ENCODE measurements at places on chromosomes 16 and 17.

DNA sequence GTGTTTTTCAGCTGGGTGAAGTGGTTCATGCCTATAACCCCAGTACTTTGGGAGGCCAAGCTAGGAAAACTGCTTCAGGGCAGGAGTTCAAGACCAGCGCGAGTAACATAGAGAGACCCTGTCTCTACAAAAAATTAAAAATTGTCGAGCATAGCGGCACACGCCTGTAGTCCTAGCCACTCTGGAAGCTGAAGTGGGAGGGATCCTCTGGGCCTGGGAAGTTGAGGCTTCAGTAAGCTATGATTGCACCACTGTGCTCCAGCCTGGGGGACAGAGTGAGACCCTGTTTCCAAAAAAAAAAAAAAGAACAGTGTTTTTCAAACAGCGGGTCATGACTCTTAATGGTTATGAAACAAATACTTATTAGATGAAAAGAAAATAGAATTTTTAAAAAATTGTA, 2.3 kb upstream of the CYTH1 start:
- DNase-seq: no peak

DNA sequence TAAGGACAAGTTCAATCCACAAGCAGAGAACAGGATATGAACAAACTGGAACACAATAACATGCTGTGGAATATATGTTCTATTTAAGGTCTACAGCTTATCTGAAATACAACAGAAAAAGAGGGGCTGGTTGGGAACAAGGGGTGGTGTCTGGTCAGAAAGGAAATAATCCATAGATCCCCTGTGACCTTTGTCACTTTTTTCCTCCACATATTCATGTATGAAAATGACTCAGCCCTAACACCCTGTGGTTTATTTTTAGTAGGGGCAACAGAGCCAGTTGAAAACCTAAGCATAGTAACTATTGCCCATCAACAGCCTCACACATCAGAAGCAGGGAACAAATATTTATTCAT, 12.3 kb upstream of the SPAG9 start:
- no peak for DNase-seq

DNA sequence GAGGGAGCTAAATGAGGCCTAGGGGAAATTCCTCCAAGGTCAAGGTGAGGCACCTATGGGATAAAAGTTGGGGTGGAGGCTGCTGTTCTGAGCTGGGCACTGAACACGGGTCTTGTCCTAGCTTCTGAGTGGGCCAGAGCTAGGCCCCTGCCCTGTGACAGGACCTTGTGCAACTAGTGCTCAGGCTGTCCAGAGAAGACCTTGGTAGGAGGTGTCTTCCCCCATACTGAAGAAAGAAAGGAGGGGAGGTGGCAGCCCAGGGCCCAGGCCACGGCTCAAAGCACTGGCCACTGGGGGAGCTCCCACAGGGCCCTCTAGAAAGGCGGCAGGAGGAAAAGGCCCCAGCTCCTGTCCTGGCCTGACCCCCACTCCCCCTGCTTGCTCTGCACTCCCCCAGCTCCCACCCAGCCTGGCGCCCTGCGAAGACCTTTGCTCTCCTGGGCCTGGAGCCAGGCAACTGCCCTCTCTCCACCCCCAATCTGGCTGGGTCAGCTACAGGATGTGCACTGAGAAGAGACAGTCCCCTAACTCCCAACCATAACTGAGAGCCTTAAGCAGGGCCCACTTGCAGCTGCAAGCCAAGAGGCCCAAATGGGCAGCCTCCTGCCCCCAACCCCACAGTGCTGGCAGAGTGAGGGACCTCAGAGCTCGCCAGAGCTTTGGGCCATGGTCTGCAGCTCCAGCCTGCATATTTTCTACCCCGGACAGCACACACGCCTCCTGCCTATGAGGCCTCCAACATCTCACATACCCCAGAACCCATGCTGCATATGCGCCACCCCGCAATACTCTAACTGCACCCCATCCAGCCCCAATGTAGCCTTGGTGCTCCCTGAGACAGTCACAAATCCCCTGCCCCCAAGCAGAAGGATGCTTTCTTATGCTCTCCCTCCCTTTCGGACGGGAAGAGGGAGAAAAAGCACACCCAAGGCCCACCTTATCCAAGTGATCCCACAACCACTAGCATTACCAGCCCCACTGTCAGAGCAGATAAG, 15.3 kb downstream of the HSD11B2 start:
- DNase-seq: no peak

DNA sequence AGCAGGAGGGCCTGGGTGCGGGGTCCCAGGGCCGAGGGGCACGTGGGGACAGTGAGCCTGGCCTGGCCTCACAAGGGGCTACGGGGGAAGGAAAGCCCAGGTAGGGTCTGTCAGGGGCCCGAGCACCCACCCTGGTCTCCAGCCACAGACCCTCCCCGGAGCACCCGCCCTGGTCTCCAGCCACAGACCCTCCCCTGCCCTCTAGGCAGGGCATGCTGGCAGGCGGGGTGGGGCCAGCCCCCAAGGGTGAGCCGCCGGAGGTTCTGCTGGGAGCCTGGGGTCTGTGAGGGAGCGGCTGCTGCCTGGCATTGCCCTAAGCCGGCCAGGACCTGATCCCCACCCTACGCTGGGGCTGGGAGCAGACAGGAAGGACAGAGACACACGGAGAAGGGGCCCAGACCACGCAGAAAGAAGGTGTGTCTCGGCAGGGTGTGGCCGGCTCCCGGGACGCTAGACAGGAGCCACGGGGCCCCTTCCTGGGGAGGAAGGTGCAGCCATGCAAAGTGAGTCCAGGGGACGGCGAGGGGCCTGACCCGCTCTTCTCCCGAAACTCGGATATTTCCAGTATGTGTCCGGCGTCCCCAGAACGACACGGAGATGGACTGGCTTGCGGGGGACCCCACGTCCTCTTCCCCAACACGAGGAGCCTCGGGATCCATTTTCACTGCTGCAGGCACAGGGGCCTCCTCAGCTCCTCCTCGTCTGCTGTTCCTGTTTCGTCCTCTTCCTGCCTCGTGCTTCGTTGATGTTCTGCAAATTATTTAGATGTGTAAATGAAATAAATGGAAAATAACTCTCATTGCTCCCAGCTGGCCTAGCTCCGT, 15.5 kb downstream of the UTS2R start:
- no peak for DNase-seq

- no peak for DNase-seq
Observed at GRCh38 chr17:43880420-43880991, 26.8 kb downstream of the MPP2 start.

DNA sequence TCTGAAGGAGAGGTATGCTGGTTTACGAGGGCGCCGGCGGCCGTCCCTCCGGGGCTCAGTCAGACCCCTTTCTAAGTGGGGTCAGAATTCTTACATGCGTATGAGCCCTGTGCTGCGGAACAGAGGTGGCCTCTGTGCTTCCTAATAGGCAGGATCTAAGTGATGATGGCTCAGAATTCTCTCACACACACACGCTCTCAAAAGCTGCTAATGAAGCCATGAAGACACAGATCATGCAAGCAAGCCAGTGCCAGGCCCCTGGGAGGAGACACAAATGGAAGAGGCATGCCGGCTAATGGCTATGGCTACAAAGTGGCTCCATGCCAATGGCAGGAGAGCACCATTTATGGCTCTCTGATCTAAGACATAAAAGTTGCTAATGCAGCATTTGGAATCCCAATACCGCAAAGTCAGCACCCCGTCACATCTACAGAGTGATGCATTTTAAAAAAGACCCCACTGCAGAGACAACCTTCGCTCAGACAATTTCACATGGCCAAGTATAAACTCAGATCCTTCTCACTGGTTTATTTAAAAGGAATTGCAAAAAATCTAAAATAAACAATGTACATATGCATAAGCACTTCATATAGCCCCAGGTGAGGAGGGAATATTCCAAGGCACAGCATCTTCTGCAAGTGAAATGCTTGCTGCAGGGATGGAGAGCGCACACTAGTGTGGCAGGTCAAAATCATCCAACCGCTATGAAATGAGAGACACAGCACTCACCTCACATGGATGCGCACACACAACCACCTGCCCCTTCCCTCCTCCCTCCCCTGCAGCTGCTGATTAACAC, 24.5 kb downstream of the NPLOC4 start:
- DNase-seq: no peak

- no peak for DNase-seq
Observed at GRCh38 chr16:78686601-78687000, 587.1 kb downstream of the WWOX start.

- no peak for DNase-seq
Observed at GRCh38 chr16:56493126-56493525, 26.7 kb downstream of the BBS2 start.

DNA sequence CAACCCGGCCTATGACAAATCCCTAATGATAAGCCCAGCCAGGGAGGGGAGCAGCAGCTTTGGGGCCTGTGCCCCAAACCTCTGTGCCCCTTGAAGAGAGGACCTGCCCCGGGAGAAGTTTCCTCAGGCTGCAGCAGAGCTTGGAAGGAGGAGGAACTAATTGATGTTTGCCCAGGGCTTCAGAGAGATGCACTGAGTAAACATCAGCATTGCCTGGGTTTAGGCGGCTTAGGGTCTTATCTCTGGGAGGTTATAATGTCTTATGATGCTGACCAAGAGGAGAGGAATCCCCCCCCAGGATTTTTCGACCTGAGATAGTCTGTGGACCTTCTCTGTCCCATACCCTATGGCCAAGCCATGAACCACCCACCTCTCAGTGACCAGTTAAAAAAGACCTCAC, 148.7 kb upstream of the SDK2 start:
- DNase-seq: no peak

DNA sequence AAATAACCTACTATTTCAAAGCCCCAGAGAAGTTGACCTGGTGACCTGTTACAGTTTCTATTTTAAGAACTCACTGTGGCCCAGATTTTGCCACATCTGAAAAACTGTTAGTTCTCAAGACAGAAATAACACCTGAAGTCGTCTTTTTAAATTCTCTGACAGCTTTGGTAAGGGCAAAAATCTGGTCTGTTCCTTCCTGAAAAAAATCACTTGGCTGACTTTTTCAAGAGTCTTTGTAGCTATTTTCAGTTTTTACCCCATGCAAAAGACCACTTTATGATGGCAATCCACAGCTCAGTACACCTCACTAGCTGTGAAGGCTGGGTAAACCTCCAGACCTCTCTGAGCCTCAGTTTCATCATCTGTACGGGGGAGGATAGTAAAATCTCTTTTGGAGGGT, 60.7 kb upstream of the SREBF1 start:
- DNase-seq: no peak

DNA sequence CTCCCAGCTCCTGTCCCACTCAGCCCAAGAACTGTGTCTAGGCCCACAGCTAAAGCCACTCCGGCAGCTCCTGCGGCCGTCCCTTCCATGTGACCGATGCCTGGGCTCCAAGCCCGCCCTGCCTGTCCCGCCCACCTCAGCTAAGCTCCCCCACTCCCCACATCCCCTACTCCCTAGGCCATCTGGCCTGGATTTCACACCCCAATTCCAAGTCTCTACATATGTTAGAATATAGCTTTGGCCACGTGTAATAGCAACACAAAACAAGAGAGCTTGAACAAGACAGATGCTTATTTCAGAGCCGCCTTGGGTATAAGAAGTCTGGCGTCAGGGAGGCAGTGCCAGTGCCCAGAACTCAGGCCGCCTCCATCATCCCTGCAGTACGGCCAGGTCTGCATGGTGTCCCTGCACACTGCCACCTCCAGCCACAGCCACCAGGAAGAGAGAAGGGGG, 30.0 kb upstream of the USP22 start:
- no peak for DNase-seq

Data from non-pigmented ciliary epithelial cell (primary cell).